ENCODE measurements at places on chromosomes 1 and 21. TPM values are rescaled to one million over a fixed set of nuclear protein-coding genes. Genes with fewer than 3 reads are reported as not detected.

Gene RGS7
- 4.5 TPM for total RNA-seq

Gene NBPF6
- total RNA-seq = not detected

Gene PTPRU
- 14.8 TPM for total RNA-seq

Gene ST6GALNAC3
- total RNA-seq = 1.6 TPM

Gene CHI3L1
- total RNA-seq = not detected

Gene ATP6V1G3
- total RNA-seq = not detected

Gene KCNK1
- 0.24 TPM for total RNA-seq

Gene PDZK1
- 1.1 TPM for total RNA-seq

Gene FMOD
- total RNA-seq = 0.85 TPM

Gene CRNN
- not detected for total RNA-seq

Gene BCL2L15
- total RNA-seq = 0.33 TPM

Gene LRIF1
- total RNA-seq = 9.5 TPM

Gene TAS1R3
- 0.28 TPM for total RNA-seq

DNA sequence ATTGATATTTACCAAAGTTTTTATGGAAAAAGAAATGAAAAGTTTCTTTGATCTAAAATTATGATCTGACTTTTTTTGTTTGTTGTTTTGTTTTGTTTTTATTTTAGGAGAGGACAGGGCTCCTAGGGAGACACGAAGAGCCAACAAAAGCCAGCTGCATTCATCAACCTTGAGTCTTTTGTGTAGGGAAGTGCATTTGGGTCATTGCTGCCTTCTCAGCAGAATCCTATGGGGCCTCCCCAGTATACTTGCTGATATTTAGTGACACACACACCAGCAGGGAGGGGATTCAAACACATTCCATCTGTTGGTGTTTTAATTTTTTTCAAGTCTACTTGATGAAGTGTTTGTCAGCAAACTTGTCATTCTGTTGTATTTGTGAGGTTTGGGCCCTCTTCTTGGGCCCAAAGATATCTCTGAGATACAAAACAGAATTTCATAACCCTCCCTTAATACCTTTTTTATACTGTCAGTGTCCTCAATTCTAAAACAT lies 203.5 kb downstream of the NTNG1 start:
- DNase-seq = no peak

- DNase-seq = no peak
Observed at GRCh38 chr1:4093856-4094565, 193.9 kb upstream of the C1orf174 start.

DNA sequence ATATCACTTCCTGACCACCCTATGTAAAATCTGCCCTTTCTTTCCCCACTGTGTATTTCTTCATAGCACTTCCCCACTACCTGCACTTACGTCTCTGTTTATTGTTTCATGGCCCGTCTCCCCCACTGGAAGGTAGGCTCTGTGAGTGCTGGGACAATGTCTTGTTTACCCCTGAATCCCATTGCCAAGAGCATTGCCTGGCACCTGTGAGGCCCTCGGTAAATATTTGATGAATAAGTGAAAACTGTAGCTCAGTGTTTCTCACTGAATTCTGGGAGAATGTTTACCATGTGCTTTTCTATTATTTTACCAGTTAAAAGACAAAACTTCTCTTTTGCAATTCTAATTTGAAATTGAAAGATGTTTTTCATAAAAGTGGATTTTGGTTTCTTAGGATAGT lies 11.8 kb downstream of the NFASC start:
- no peak for DNase-seq

DNA sequence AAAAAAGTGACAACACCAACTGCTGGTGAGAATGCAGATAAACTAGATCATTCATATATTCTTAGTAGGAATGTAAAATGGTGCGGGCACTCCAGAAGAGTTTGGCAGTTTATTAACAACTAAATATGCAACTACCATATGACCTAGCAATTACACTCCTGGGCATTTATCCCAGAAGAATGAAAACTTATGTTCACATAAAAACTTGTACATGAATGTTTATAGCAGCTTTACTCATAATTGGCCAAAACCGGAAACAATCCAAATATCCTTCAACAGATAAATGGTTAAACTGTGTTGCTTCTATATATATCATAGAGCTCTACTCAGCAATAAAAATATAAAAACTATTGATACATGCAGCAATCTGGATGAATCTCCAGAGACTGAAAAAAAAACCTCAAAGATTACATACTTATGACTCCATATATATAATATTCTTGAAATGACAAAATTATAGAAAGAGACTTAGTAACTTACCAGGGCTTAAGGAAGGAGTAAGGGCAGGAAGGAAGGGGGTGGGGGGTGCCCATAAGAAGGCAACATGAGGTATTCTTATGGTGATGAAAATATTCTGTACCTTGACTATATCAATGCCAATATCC lies 99.9 kb downstream of the KCNH1 start:
- no peak for DNase-seq

DNA sequence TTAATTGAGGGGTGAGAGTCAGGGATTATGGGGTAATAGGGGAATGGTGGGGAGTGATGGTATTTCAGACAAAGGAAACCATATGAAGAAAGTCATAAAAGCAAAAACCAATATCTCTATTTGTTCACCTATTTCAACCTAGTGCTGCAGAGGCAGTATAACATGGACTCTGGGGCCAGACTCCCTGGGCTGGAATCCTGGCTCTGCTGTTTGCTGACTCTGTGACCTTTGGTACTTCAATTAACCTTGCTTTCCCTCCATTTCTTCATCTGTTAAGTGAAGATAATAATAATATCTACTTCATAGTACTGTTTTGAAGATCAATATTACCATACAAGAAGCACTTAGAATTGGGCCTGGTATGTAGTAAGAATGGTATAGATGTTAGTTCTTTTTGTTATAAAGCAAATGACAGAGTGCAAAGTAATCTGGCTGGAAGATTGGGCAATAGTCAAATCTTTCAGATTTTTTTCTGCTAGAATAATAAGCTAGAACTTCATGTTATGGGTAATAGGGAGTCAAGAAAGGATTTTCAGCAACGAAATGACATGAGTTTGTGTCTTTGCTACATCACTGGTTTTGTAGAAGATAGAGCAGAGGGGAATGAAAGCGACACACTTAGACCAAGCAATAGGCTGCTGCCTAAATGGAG lies 9.0 kb downstream of the EPHX4 start:
- no peak for DNase-seq

- no peak for DNase-seq
Observed at GRCh38 chr1:206633708-206634121, 1.6 kb upstream of the DYRK3 start.

GRCh38 chr1:52892424-52893215 lies 28.9 kb downstream of the ECHDC2 start:
- no peak for DNase-seq

DNA sequence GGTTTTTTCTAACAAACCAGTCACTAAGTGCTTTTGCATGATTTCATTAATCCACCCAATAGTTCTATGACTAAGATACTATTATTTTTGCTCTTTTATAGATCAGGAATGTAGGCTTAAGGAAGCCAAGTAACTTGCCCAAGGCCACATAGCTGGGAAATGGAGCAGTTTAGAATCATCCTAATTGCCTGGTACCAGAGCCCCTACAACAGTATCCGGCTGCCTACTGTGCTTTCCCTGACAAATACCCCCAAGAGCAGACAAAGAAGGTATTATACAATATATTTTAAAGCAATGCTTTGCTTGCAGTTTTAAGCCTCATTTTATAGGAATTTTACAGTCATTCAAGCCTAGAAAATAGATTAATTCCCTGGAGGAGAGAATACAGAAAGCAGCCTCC lies 45.5 kb upstream of the RASAL2 start:
- DNase-seq = no peak

GRCh38 chr21:36430841-36431240 lies 45.6 kb downstream of the CHAF1B start:
- no peak for DNase-seq

DNA sequence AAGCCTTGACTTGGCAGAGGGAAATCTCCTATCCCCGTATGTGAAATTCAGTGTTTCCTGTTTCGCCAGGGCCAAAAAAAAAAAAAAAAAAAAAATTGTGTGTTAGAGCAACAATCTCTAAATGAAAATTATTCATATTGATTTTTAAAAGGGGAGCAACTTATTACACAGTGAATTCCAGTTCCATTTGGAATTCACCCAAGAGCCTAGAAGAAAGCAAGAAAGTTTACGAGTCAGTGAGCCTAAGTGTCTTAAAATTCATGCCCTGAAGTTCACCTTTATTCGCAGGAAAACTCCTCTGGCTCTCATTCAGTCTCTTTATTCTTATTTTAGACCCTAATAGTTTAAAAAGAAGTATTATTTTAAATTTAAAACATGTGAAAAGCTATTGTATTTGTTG lies 42.1 kb upstream of the HUNK start:
- no peak for DNase-seq

DNA sequence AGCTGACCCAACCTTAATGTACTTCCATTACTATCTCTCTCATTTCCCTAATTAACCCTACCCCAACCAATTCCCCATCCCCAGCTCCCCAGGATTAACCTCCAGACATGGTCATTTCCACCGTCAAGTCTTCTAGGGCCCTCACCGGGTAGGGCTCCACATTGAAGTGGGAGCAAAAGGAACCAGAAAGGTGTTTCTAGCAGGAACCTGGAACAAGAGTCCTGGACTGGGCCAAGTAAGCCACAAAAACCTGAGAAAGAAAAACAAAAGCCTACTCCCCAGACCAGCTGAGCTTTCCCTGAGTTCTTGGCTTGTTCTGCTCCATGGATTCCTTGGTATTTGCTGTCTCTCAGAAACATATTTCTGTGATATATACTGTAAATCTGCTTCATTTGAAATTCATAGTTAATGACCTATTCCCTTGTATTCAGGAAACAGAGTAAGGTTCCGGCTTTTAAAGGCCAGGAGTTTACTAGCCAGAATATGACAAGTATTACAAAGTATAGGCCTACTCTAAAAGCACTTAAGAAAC lies 58.4 kb downstream of the SYF2 start:
- no peak for DNase-seq

GRCh38 chr1:33633019-33633801 lies 160.8 kb downstream of the ZSCAN20 start:
- DNase-seq = no peak

- no peak for DNase-seq
Observed at GRCh38 chr21:24217151-24217550, 1390.1 kb downstream of the MRPL39 start.

GRCh38 chr1:177897998-177898654 lies 71.7 kb downstream of the SEC16B start:
- no peak for DNase-seq

DNA sequence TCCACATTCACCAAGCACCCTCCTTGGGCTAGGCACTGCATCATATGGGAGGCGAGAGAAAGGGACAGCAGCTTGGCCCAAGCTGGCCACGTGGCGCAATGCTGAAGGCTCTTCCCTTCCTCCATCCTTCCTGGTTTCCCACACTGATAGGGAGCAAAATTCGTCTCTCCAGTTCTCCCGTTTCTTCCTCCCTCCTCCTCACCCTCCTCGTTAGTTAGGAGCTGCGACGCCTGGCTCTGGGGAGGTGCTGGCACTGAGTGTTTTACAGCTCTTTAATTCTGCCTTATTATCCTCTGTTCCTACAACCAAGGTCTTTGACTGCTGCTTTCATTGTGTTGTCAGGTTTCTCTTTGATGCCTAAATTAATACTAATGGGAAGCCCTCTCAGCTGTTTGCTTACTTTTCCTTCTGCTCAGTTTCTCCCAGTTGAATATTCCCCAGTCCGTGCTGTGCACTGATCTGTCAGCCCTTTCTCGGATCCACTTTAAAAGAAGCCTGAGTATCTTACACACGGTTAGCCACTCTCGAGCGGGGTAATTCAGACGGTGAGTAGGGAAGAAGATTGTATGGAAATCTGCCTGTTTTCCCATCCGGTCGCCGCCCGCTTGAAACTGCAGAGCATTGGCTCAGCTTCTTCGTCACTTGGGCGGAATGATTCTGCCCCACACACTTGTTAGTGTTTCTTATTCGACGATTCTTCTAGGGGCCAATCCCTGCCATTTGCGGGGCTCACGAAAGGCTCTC lies 56.2 kb upstream of the SMYD2 start:
- DNase-seq = no peak

GRCh38 chr1:12511516-12512468 lies 106.2 kb downstream of the DHRS3 start:
- no peak for DNase-seq

DNA sequence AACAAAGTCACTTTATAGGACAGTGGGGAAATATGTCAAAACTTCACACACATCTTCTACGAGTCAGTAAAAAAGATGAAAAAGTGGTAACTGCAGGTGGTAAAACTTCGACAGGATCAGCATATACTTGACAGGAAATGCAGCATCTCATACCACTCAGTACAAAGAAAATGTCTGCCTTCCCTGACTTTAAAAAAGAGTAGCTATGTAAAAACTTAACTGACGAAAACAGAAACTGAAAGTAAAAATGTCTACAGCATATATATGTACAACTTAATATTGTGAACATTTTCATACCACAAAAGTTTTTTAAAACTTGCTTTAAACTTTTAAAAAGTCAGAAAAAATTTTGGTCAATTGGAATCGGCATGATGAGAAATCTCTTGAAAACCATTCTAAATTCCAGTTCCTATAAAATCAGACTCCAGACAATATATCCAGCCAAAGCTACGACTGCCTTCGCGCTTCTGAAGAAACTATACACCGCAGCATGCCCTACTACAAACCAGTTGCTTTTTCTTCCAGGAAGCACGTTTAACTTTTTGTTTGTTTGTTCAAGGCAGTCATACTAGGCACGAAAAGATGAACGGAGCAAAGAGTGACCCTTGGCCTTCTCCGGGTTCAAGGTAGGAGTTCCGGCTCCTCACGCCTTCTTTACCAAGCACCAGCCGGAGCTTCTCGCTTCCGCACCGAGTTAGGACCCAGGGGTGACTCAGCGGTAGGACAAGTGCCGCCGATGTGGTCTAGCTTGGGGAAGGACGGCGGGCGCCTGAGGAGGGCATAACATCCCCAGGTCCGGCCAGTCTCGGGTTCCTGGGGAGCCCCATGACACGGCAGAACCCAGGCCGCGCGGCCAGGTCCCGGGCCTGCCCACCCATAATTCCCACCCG lies 612 bp downstream of the PSMA5 start:
- DNase-seq = no peak

DNA sequence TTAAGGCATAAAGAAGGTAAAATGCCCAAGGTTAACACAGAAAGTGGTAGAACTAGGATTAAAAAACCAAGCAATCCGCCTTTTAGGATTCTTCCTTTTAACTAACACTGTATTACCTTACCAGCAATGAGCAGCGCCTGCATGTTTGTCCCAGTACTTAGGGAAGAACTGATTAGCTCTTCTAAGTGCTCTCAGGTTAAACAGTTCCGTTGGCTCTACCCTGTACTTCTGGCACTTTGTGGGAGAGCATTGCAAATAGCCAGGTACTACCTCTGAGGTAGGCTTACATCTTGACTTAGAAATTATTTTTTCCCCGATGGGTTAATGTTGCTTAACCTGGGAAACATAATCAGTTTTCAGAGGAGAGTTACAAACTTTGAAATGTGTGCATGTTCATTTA lies 21.5 kb downstream of the DHX9 start:
- no peak for DNase-seq

DNA sequence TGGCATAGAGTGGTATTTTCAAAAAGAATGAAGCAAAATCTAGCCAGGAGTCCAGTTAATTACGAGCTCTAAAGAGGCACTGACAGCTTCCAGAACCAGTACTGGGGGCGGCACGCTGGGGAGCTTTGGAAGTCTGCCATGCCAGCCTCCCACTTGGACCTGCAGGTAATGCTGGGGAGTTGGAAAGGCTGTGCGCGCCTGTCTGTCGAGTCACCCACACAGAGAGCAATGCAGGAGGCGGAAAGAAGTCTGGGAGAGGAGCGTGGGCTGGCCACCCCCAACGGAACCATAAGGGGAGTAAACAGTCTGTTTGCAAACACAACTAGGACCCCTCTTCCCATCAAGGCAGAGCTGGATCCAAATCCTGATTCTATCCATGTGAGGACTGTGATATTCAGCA lies 84.5 kb downstream of the BEND5 start:
- DNase-seq = no peak

- DNase-seq = no peak
Observed at GRCh38 chr1:153663211-153663610, 4.7 kb downstream of the SNAPIN start.

All from chondrocyte (in vitro differentiated cells).